ENCODE measurements at places on chromosomes 12 and 14.

DNA sequence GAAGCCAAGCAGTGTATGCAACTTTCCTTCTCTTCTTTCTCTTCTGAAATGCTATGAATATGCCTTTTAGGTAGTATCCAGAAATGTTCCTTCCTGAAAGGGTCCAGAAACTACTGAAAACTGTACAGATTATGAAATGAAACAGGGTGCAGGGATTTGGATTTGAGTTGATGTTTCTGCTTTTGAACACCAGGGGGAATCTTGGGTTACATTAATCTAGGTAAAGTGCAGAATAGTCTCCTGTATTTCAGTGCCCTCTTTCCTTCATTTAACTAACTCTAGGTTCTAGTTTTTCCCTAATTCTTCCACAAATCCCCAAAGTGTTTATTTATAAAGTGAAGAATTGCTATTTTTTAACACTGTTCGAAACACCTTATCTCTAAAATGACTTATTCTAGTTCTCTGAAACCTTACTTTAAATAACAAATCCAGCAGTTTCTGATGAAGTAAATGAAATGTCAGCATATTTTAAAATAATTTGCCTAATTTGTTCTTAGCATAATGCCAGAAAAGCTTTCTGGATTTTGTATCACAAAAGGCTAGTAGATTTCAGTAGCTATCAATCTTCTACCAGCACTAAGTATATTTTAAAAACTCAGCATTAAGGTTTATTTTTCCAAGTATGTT, 111.9 kb downstream of the LRRK2 start:
- DNase-seq: no peak

DNA sequence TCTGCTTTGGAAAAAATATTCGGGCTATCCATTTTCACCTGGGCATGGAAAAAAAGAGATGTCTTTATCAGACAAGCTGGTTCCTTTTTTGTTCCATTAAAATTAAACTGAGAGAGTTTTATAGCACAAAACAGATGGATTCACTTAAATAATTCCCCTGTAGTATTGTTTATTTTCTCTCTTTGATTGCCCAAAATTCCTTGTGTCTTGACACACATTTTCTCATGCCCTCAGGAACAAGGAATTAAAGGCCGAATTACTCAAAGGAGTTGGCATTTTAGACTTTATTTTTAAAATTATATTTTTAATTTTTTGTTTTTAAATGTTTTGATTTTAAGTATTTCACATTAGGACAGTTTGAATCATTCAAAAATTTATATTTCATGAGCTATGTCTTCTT, 69.6 kb upstream of the SLCO1C1 start:
- no peak for DNase-seq

GRCh38 chr12:121806009-121806545, 2.3 kb downstream of the SETD1B start:
- DNase-seq: peak; percentile 75

DNA sequence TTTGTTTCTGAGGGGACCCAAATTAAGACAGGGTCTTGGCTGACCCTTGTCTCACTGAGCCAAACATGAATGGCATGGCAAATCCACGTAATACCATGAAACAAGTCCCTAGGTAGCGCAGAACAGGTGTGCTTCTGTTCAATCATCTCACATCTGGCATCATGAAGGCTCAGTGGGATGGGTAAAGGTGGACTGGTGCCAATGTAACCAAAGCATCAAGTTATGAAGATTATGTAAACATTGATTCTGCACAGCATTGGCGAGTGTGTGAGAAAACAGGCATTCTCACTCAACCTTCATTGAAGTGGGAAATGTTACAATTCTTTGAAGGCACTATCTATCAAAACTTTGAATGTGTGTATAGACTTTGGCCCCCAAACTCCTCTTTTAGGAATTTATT, 41.9 kb downstream of the PTGER2 start:
- DNase-seq: no peak

DNA sequence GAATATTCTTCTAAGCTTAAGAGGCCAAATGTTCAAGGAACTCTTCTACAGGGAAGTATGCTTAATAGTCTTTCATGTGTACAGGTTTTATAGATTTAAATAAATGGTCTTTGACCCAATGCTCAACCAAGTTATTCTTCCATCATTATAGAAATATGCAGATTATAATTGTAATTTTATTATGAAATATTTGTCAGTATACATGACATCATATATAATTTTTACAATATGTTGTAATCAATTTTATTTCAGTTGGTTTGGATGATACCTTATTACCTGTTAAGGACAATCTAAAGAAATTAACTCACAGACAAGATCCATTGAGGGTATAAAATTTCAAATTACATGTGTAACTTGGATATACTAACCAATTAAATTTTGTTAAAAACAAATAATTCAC, 1278.3 kb downstream of the SLC16A7 start:
- DNase-seq: no peak

Measured in CD4-positive, alpha-beta T cell treated with Interferon gamma for 1 hour (primary cell).